EH (cell line): ENCODE measurements at places on chromosomes 13 and 19.

GRCh38 chr13:39618561-39618960 is 15.6 kb upstream of the LHFPL6 start:
- DNase-seq, result no peak

DNA sequence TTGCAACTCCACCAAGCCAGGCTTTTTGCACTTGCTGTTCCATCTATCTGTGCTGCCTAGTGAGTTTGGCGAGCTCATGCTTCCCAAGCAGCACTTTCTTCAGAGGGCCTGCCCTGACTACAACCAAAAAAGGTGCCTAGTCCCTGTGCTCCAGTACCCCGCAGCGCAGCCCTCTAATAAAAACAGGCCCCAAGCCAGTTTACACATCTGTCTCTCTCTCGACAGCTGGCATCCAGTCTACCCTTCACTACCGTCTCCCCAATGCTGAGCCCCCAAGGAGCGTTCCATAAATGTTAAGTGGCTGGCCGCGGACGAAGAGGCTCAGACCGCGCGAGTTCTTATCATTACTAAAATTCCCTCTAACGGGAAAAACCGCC is 512 bp downstream of the MED4 start:
- DNase-seq, result no peak

GRCh38 chr13:31927219-31927653 is 104.3 kb upstream of the FRY start:
- DNase-seq, result no peak

GRCh38 chr19:49916839-49917733 is 11.9 kb upstream of the ATF5 start:
- DNase-seq, result no peak

GRCh38 chr13:35468195-35468594 is 8.3 kb downstream of the MAB21L1 start:
- peak; percentile 81 for DNase-seq

DNA sequence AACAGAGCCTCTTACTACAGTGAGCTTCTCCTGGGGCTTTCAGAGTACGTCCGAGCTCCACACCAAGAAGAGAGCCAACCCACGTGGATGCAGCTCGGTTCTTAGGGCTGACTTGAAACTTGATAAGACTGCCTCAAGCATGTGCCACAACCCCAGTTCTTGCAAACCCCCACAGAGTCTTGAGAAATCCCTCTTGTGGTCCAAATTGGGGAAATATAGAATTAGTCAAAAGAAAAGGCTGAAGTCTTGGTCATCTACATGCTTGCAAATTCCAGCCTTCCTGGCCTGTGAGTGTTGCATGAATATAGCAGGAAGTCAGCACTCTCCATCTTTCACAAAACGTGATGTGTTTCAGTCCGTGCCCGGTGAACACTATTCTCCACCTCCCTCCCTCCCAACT is 95.2 kb downstream of the GGACT start:
- DNase-seq, result no peak

GRCh38 chr19:531009-531752 is 379 bp upstream of the CDC34 start:
- DNase-seq, result peak; percentile 82

- peak; percentile 71 for DNase-seq
Measured at GRCh38 chr19:5308451-5309437, 31.9 kb downstream of the PTPRS start.

- DNase-seq, result no peak
Measured at GRCh38 chr19:3398900-3399278, 32.5 kb downstream of the NFIC start.

DNA sequence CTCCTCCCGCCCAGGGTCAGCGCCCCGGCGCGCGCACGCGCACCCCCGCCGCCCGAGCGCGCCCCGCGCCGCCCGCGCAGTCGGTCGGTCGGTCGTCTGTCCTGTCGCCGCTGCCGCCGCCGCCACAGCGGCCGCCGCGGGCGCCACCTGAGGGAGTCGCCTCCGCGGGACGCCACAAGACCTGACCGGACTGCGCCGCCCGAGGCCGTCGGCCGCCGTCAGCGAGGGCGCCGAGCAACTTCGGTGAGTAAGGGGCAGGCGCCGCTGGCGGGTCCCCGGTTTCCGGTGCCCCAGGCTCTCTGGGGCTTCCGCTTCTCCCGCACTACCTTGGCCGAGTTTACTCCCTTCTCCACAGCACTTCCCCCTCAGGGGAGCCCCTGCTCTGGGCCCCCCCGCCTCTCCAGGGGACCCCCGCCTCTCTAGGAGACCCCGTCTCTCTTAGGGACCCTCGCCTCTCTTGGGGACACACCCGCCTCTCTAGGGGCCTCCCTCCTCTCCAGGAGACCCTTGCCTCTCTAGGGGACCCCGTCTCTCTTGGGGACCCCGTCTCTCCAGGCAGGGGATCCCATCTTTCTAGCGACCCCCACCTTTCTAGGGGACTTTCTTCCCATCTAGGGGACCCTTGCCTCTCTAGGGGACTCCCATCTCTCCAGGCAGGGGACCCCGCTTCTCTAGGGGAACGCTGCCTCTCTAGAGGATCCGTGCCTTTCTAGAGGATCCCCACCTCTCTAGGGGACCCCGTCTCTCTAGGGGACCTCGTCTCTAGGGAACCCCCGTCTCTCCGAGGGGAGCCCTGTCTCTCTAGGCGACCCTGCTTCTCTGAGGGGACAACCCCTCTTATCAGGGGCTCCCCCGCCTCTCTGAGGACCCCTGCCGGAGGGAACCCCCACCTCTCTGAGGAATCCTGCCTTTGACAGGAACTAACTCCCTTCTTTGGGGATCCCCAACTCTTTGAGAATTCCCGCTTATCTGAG is 19.3 kb upstream of the GATAD2A start:
- DNase-seq, result no peak

GRCh38 chr19:29450812-29451211 is 75.0 kb upstream of the VSTM2B start:
- no peak for DNase-seq

DNA sequence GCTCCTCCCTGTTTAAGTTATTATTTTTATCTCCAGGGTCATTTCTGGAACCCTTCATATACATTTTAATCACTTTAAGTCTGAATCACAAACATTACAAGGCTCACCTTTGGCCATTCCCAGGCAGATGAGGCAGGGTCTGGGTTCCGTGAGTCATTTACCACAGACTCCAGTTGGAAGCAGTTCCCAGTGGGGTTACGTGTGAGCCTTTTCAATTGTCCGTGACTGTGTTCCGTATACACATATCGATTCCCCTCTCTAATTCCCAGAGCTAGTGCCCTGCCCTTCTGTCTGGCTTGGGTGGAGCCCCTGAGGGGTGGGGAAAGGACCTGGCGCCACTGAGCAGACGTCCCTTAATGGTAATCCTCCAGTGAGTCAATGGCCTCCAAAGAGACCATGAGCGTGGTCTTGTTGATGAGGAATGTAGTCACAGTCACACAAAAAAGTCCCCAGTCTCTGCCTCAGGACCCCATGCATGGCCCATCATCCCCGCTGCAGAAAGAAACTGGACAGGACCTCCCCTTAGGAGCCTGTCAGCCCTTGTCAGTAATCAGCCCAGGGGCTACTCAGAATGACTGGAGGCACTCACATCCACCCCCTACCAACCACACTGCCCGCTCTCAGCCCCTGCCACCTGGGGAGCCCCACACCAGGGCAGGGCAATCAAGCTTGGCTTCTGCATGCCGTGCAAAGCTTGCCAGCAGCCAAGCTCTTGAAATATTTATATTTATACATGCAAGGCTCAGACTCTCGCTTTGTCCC is 144.4 kb downstream of the ZIC5 start:
- no peak for DNase-seq

DNA sequence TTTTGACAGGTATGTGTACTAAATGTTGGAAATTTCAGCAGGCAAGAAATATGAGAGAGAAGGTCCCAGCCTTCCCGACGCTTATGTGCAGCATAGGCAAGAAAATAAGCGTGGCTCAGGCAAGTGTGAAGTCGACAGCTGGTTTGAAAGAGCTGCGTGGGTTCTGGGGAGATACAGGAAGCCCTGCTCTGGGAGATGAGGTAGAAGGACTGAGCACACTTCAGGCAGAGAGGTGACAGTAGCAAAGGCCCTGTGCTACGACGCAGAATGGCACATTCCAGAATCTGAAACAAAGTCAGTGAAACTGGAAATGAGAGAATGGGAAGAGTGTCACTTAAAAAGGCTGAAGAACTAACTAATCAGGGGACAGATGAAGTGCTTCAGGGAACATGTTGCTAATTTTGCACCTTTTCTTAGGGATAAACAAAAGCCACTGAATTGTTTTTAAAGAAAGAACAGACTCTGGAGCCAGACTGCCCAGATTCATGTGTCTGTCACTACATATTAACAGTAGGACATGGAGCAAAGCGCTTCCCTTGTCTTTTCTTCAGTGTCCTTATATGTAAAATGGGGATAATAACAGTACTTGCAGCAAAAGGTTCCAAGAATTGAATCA is 160.1 kb downstream of the SPRY2 start:
- no peak for DNase-seq

GRCh38 chr13:111372651-111373425 is 52.4 kb downstream of the TEX29 start:
- no peak for DNase-seq

GRCh38 chr19:48394331-48395169 is 1.1 kb downstream of the GRIN2D start:
- DNase-seq, result peak; percentile 16

DNA sequence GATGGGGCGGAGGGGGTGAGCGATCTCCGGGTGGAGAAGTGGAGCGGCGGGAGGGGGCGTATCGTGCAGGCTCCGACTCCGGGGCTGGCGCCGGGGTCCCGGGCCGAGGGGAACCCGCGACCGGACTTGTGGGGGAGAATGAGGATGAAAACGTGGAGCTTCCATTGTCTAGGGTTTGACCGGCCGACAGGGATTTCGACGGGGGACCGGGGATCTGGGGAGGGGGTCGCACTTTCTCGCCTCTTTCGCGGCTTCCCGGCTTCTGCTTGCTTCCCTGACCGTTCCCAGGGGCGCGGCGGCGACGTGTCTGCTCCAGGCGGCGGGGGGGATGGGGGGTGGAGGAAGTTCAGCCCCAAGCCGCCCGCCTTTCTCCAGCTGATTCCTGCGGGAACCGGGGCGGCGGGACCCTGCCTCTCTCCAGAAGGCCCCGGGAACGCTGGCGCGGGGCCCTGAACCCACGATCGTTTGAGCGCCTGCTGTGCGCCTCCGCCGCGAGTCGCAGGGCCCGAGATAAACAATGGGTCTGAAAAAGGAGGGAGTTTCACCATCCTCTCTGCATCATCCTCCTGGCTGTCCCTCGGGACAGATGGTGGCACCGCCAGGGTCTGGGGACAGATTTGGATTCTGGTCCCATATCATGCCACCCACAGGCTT is 790 bp downstream of the TPM4 start:
- peak; percentile 56 for DNase-seq

- peak; percentile 40 for DNase-seq
Measured at GRCh38 chr19:29583196-29583999, 22.7 kb upstream of the POP4 start.

GRCh38 chr19:48968813-48969218 is 3.7 kb downstream of the FTL start:
- DNase-seq, result no peak

DNA sequence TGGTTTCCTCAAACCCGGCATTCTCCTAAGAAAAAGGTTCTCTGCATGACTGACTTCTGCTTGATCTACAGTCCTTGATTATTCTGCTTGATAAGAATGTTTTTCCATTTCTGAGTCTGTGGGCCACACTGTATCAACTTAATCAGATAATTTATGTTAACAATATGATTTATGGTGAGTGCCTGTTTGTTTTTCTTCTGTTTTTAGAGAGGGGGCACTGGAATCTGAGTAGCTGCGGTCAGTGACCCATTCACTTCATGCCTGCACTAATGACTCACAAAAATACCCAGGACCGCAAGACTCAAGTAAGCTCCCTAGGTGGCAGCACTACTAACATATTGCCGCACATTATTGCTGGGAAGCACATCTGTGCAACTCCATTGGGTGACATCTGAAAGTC is 542.3 kb upstream of the ATXN8OS start:
- DNase-seq, result peak; percentile 6

DNA sequence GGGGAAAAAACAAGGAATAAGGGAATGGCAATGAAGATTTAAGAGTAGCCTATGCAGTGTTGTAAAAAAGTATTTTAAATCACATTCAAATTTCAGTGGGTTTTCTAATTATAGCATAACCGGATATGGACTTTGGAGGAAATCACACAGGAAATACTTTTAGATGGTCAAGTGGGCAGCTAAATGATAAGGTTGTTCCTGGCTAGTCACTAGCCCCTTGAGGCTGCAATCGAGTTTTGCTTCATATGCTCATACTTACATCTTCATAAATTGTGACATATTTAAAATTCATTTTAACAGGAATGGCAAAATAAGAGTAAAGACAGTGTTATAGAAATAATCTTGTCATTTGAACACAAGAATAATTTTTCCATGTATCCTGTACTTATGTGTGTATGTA is 88.9 kb downstream of the WDFY2 start:
- no peak for DNase-seq

DNA sequence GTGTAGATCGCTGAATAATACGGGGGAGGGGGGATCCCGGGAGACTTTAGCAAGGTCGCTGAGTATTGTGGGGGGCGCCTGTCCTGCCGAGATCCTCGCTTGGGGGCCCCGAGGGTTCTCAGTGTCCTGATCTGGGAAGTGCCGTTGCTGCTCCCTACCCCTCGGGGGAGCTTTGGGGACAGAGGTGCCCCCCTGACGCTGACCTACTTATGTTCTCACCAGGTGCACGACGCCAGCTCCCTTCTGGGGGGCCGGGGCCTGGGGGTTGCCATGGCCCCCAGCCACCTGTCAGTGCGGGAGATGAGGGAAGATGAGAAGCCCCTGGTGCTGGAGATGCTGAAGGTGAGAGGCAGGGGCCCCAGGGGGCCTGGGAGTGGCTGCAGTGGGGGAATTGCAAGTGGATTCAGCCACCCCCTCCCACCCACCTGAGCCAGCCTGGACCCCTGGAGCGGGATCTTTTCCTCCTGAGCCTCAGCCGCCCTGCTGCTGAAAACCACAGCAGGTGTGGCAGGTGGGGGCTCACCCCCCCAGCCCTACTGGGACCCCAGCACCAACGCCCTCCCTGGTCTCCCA is 537 bp downstream of the NAT14 start:
- no peak for DNase-seq

- no peak for DNase-seq
Measured at GRCh38 chr19:51258165-51259160, 7.6 kb downstream of the SIGLECL1 start.

DNA sequence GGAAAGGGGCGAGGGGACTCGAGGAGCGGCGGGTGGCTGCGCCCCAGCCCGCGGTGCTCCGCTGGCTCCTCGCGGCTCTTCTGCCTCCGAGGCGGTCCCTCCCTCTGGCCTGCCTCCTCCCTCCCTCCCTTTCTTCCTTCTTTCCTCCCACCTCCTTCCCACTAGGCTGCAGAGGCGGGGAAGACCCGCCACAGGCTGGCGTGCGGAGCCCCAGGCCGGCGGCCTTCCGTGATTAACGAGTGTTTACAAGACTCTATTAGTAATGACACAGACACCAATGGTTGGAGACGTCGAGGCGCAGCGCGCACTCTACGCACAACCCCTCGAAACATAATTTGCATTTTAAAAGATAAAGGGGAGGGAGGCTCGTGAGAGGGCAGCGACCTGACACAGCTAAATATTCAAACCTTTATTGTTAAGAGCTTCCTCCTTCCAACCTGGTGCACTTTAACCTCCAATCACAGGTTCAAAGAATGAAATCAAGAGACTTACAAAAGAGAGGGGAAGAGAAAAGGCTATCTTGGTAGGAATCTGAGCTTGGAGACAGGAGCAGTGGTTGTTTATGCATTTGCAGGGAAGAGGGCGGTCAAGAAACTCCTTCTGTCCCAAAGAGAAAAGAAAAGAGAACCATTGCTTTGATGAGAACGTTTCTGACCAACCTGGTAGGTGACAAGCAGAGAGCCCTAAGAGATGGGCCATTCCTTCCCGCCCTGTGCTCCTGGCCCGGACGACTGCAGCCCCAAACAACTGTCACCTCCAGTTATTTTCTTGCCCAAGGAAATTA is at the start of gene CDX2:
TSS of gene CDX2 (minus strand) at position 234 of the 784 bp plus-strand sequence. CDS start 309 bp downstream, outside the sequence.
- no peak for DNase-seq

GRCh38 chr13:110070046-110070445 is 236.9 kb downstream of the COL4A1 start:
- DNase-seq, result no peak
